ENCODE measurements at places on chromosomes 6 and 20.

- no peak overlapping the region for H3K4me3 ChIP-seq
- DNase-seq: no peak
- peaks cover 32% of the 10 kb centered on the region for H3K36me3 ChIP-seq
- no peak overlapping the region for H3K27ac ChIP-seq
Measured at GRCh38 chr6:82208913-82209312, 38.6 kb downstream of the IBTK start.

DNA sequence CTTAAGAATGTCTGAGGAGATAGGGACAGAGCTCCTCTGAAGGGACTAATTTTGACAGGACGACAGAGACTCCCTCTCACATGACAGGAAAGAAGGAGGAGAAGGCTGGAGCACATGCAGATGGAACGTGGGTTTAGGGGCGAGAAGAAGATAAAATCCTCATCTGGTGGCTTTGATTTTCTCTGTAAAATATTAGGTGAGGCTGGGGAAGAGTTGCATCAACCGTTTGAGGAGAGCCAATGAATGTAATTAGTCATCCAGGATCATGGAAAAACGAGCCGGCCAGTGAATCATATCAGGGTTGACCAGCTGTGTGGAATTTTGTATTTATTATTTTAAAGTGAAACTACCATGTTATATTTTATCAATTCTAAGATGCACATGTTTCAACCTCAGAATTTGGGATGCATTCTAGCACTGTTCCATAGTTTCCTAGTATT is 46.9 kb upstream of the ADGRF4 start:
- H3K36me3 ChIP-seq: no peaks in the 10 kb centered on the region
- no peak overlapping the region for H3K4me3 ChIP-seq
- H3K27ac ChIP-seq: no peak overlapping the region
- DNase-seq: no peak
- H3K4me1 ChIP-seq: no peaks in the 10 kb centered on the region

GRCh38 chr6:87837444-87837843 is 135.4 kb upstream of the AKIRIN2 start:
- H3K27me3 ChIP-seq: no peaks in the 10 kb centered on the region
- peaks cover 4% of the 10 kb centered on the region for H3K4me1 ChIP-seq
- no peak overlapping the region for H3K27ac ChIP-seq
- DNase-seq: no peak
- no peak overlapping the region for H3K4me3 ChIP-seq

- no peaks in the 10 kb centered on the region for H3K36me3 ChIP-seq
- H3K27ac ChIP-seq: no peak overlapping the region
- peak; percentile 61 for DNase-seq
Measured at GRCh38 chr20:37276494-37277252, 12.8 kb upstream of the MANBAL start.

DNA sequence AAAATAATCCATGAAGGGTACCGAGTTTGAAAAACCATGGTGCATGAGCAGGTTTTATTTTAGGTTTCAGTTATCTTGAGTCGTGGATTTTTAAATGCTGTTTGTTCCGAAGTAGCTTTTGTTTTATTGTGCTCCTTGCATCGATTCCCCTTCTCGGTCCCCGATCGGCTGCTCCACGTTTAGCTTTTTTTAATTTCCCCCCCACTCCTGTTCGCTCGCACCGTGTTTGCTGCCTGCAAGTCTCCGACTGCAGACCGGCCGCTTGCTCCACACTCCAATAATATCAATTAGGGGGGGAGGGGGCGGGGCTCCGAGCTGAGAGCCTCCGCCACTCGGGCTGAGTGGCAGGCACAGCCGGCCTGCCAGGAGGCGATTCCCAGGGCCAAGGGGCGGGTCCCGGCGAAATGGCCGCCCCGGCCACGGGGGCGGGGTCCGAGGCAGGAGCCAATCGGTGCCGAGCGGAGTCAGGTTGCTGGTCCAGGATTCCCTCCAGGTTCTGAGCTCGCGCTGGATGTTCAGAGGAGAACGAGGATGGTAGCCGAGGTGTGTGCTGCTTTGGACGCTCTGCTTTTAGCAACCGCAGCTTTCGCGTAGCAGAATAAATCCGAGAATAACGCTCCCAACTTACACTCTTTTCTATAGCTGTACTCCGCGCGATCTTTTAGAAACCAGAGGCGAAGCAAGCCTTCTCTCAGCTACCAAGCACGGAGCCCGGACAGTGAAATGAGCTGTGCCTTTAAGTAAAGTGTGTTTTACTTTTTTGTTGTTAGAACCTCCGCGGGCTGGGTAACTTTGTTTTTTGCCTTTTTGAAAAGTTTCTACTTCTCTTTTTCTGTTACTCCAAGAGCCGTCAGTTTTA is at the start of gene EPHA7:
EPHA7 (minus strand) TSS at position 256 of the 859 bp plus-strand sequence; CDS start at position 38, 218 bp downstream.
- H3K4me3 ChIP-seq: peak within 1 kb of the TSS; percentile 30
- peaks cover 34% of the 10 kb centered on the region for H3K27me3 ChIP-seq
- H3K4me1 ChIP-seq: peaks cover 15% of the 10 kb centered on the region
- H3K36me3 ChIP-seq: no peaks in the 10 kb centered on the region

DNA sequence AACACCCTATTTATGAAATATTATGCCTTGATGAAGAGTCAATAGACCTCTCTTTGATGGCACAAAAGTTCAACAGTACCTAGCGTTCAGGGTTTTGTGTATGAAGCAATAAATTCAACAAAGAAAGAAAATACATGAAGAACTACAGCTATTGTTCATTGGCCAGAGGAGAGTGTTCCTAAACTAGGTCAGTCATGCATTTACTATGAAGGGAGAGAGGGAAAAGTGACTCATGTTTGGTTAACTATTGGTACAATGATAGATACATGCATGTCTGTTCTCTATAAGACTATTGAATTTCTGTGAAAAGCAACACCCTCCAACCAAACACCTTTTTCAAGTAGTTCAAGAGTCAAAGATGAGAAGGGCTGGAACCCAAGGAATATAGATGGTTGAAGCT is 50.7 kb downstream of the CLIC5 start:
- DNase-seq: no peak
- no peaks in the 10 kb centered on the region for H3K4me1 ChIP-seq
- H3K27ac ChIP-seq: no peak overlapping the region
- no peaks in the 10 kb centered on the region for H3K36me3 ChIP-seq
- H3K4me3 ChIP-seq: no peak overlapping the region

- no peaks in the 10 kb centered on the region for H3K27me3 ChIP-seq
- H3K4me1 ChIP-seq: no peaks in the 10 kb centered on the region
- no peak overlapping the region for H3K27ac ChIP-seq
- no peaks in the 10 kb centered on the region for H3K36me3 ChIP-seq
- no peak for DNase-seq
- no peak overlapping the region for H3K4me3 ChIP-seq
Measured at GRCh38 chr6:75386050-75386770, 101.6 kb upstream of the TMEM30A start.

GRCh38 chr20:24493181-24493580 is 23.8 kb downstream of the SYNDIG1 start:
- no peaks in the 10 kb centered on the region for H3K4me1 ChIP-seq
- H3K27me3 ChIP-seq: no peaks in the 10 kb centered on the region
- H3K36me3 ChIP-seq: no peaks in the 10 kb centered on the region
- H3K27ac ChIP-seq: no peak overlapping the region
- no peak overlapping the region for H3K4me3 ChIP-seq

DNA sequence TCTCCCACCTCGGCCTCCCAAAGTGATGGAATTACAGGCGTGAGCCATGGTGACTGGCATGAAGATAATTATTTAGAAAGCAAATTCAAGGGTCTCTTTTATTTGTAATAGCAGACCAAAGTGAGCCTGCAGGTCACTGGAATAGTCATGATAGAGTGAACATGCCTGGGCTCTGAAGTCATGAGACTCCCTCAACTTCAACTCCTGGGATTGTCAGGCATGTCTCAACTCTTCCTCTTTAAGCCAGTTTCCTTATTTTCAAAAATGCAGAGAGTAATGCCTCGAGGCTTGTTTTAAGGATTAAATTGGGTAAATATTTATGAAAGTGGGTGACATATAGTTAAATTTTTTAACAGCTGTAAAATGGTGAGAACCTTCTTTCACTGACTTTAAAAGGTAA is 22.7 kb upstream of the HECA start:
- H3K27me3 ChIP-seq: no peaks in the 10 kb centered on the region
- no peak for DNase-seq
- no peak overlapping the region for H3K4me3 ChIP-seq
- no peaks in the 10 kb centered on the region for H3K36me3 ChIP-seq
- H3K4me1 ChIP-seq: peaks cover 54% of the 10 kb centered on the region
- peak overlapping the region; percentile 24 for H3K27ac ChIP-seq

DNA sequence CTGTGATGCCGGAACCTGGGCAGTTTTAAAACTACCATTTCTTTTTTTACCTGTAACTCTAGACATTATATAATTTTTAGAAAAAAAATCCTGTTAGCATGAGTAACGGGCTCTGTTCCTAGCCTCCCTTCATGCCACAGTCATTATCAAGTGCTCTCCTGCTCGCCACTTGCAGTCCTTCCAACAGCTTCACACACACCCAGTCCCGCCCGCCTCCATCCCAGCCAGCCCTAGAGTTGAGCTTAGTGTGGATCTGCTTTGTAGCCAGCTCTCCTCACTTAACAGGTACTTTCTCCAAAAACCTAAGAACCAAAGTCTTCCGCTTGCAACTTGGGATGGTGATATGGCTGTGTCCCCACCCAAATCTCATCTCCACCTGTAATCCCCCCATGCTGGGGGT is 51.5 kb downstream of the EZR start:
- H3K36me3 ChIP-seq: peaks cover 99% of the 10 kb centered on the region
- H3K4me3 ChIP-seq: no peak overlapping the region
- no peaks in the 10 kb centered on the region for H3K27me3 ChIP-seq
- DNase-seq: no peak

GRCh38 chr20:23926944-23927872 is 47.7 kb upstream of the CST5 start:
- H3K36me3 ChIP-seq: no peaks in the 10 kb centered on the region
- no peak overlapping the region for H3K4me3 ChIP-seq
- no peaks in the 10 kb centered on the region for H3K27me3 ChIP-seq
- no peak for DNase-seq

- H3K27ac ChIP-seq: no peak overlapping the region
- no peak for DNase-seq
- H3K27me3 ChIP-seq: no peaks in the 10 kb centered on the region
Measured at GRCh38 chr20:61932199-61932592, 133.5 kb downstream of the TAF4 start.

- H3K4me3 ChIP-seq: no peak overlapping the region
- H3K4me1 ChIP-seq: no peaks in the 10 kb centered on the region
- DNase-seq: no peak
Measured at GRCh38 chr6:159646733-159647132, 46.3 kb downstream of the SOD2 start.

- DNase-seq: no peak
- H3K4me3 ChIP-seq: no peak overlapping the region
- no peak overlapping the region for H3K27ac ChIP-seq
- no peaks in the 10 kb centered on the region for H3K4me1 ChIP-seq
- H3K36me3 ChIP-seq: no peaks in the 10 kb centered on the region
Measured at GRCh38 chr6:155895641-155896040, 440.0 kb upstream of the NOX3 start.

DNA sequence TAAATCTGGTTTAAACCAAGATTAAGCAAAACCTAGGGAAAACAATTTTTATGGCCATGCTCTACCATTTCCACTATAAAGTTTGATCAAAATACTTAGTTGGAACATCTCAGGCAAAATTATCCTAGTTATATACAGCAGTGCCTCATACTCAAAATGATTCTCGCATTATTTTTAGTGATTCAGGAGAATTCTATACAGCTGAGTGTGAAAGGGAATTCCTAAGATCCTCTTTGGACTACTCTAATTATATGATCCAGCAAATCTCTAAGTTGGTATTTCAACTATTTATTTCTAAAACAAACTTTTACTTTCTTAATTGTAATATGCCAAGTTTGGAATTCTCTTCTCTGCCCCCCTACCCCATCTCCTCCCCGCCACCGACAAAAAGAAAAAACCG is 8.6 kb downstream of the DTNBP1 start:
- no peak for DNase-seq
- peaks cover 12% of the 10 kb centered on the region for H3K36me3 ChIP-seq
- no peak overlapping the region for H3K27ac ChIP-seq
- no peaks in the 10 kb centered on the region for H3K4me1 ChIP-seq
- no peaks in the 10 kb centered on the region for H3K27me3 ChIP-seq

GRCh38 chr6:161017766-161018564 is 26.4 kb downstream of the MAP3K4 start:
- no peak overlapping the region for H3K4me3 ChIP-seq
- peaks cover 4% of the 10 kb centered on the region for H3K4me1 ChIP-seq
- no peak for DNase-seq
- no peaks in the 10 kb centered on the region for H3K27me3 ChIP-seq
- peaks cover 7% of the 10 kb centered on the region for H3K36me3 ChIP-seq

- H3K36me3 ChIP-seq: peaks cover 37% of the 10 kb centered on the region
- H3K27me3 ChIP-seq: no peaks in the 10 kb centered on the region
- H3K4me3 ChIP-seq: no peak overlapping the region
- no peak for DNase-seq
- H3K4me1 ChIP-seq: peaks cover 24% of the 10 kb centered on the region
- H3K27ac ChIP-seq: no peak overlapping the region
Measured at GRCh38 chr20:57410924-57411323, 19.7 kb downstream of the RBM38 start.

GRCh38 chr20:8735674-8736073 is 333.2 kb upstream of the PLCB4 start:
- DNase-seq: no peak
- H3K4me1 ChIP-seq: no peaks in the 10 kb centered on the region
- H3K36me3 ChIP-seq: no peaks in the 10 kb centered on the region
- H3K27me3 ChIP-seq: no peaks in the 10 kb centered on the region

- no peak overlapping the region for H3K27ac ChIP-seq
- H3K4me3 ChIP-seq: no peak overlapping the region
- no peaks in the 10 kb centered on the region for H3K36me3 ChIP-seq
- peaks cover 25% of the 10 kb centered on the region for H3K4me1 ChIP-seq
- no peak for DNase-seq
Measured at GRCh38 chr20:1813101-1813529, 82.1 kb upstream of the SIRPA start.

DNA sequence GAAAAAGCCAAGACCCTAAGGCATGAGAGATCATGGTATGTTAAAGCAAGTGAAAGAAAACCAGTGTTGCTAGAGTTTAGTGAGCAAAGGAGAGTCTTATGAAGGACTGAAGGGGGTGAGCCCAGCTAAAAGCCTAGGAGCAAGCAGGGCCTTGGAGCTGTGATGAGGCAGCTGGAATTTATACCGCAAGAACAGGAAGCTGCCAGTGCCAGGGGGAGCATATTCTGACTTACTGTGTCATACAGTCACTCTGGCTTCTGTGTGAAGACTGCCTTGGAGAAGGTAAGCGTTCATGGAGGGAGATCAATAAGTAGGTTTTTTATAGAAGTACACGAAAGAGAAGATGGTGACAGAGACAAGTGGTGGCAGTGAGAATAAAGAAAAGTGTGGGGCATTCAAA is 308.9 kb upstream of the THEMIS start:
- no peaks in the 10 kb centered on the region for H3K27me3 ChIP-seq
- DNase-seq: no peak
- H3K4me3 ChIP-seq: no peak overlapping the region
- H3K27ac ChIP-seq: no peak overlapping the region

DNA sequence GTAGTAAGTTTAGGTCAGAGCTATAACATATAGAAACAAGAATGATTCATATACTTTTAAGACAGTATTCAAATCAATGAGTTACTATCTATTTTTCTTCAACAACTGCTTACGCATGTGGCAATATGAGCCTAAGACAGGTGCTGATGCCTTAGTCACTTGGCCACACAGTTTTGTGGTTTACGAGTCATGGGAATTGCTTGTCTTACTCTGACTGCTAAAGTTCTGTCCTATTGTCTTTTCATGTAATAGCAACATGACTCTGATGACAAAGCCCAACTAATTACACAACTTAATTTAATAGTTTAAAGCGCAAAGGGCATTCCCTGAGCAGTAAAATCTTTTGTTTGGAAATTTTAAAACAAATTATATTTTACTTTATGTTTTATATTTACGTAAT is 159.3 kb upstream of the CENPW start:
- no peak overlapping the region for H3K4me3 ChIP-seq
- H3K4me1 ChIP-seq: no peaks in the 10 kb centered on the region
- H3K36me3 ChIP-seq: no peaks in the 10 kb centered on the region
- no peaks in the 10 kb centered on the region for H3K27me3 ChIP-seq

All from CD4-positive, alpha-beta T cell (primary cell).